ENCODE measurements at places on chromosomes 3 and 15. TPM values are rescaled to one million over a fixed set of nuclear protein-coding genes. Genes with fewer than 3 reads are reported as not detected.

ACOX2 gene
- total RNA-seq, result 18.7 TPM

CSPG4 gene
- 13.4 TPM for total RNA-seq

DNA sequence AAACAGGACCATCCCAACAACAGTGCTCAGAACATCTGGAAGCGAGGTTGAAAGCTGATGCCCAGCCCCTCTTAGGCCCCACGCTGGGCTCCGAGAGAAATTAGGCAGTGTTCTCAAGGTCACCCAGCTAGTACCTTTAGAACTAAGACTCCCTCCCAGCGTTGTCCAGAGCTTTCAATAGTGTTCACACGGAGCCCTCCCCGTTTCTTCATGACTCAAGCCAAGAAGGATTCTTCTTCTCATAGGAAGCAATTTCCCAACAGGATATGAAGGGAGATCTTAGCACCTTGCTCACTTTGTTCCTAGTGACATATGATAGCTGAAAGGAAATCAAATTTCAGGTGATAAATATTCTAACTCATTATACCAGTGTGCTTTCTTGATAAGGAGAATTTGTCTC is 244.2 kb upstream of the ST8SIA2 start:
- no peak for DNase-seq

DNA sequence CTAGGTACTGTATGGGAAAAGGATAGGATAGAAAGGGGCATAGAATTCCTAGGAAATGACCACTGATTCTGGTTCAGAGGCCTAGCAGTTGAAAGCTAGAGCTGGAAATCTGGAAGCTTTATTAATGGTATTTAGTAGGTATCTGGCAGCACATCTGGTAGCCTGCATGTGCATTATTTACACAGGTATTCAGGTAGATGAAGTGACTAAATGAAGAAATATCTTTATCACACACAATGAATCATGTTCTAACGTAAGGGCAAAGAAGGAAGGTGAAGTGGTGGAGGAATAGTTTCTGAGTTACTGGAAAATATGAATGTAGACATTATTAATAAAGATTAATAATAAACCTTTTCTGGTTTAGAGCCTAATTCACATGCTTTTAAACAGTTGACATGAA is 119.9 kb downstream of the MBNL1 start:
- no peak for DNase-seq

DNA sequence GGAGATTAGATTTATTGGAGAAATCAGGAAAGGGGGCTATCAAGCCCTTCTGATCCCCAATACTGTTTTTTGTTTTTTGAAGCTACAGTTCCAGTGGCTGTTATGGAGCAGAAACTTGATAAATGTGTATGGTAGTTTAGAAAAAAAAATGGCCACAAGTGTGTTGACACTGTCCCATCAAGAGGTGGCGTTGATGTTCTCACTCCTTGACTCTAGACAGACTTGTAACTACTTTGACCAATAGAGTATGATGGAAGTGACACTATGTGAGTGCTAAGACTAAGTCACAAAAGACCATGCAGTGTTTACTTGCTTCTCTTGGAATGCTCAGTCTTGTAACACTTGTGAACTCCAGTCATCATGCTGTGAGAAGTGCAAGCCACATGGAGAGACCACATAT is 356.7 kb downstream of the PDCD6IP start:
- DNase-seq, result no peak
